Kidney (tissue), 22 donors: ENCODE measurements at places on chromosomes 2 and 18. TPM values are rescaled to one million over a fixed set of nuclear protein-coding genes. Genes with fewer than 3 reads are reported as not detected.
A peak's percentile ranks its signal among the peaks of the same experiment; 100 is the strongest.

SP100 gene
- 35.7 TPM for polyA plus RNA-seq

OR6B2 gene
- polyA plus RNA-seq: not detected

SLC25A52 gene
- not detected for polyA plus RNA-seq

KCNG2 gene
- polyA plus RNA-seq: not detected

CD226 gene
- polyA plus RNA-seq: 0.28 TPM

SALL3 gene
- 5.5 TPM for polyA plus RNA-seq

C2orf78 gene
- polyA plus RNA-seq: not detected

CCDC121 gene
- 4.2 TPM for polyA plus RNA-seq

PCARE gene
- 1.3 TPM for polyA plus RNA-seq

- no peak for DNase-seq
Measured at GRCh38 chr2:16660114-16660513, 5.5 kb downstream of the CYRIA start.

GRCh38 chr2:144162652-144163051 lies 357.3 kb downstream of the ZEB2 start:
- peak; percentile 10 for DNase-seq

DNA sequence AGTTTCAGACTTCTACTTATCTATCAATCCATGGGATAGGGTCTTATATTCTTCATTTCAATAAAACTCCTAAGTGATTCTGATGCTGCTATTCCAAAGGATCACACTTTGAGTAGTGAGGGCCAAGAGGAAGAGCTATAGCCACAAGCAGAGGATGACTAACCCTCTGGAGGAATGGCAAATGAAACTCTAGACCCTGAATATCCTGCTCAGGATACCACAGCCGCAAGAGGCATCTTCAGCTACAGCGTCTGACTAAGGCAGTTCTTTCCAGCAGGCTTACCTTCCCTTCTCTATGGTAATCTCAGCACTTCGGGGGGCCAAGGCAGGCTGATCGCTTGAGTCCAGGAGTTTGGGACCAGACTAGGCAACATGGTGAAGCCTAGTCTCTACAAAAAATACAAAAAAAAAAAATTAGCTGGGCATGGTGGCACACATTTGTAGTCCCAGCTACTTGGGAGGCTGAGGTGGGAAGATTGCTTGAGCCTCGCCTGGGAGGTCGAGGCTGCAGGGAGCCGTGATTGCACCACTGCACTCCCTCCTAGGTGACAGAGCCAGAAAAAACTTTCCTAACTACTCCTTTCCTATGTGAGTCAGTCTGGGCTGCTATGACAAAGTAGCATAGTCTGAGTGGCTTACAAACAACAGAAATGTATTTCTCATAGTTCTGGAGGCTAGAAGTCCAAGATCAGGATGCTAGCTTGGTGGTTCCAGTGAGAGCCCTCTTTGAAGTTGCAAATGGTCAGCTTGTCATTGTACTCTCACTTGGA lies 371.9 kb downstream of the IRS1 start:
- no peak for DNase-seq

- no peak for DNase-seq
Measured at GRCh38 chr18:13514558-13514957, 211.8 kb downstream of the FAM210A start.

- no peak for DNase-seq
Measured at GRCh38 chr2:174774886-174775285, 10.6 kb upstream of the CHRNA1 start.

GRCh38 chr18:75854174-75854573 lies 426.7 kb upstream of the SMIM21 start:
- no peak for DNase-seq

DNA sequence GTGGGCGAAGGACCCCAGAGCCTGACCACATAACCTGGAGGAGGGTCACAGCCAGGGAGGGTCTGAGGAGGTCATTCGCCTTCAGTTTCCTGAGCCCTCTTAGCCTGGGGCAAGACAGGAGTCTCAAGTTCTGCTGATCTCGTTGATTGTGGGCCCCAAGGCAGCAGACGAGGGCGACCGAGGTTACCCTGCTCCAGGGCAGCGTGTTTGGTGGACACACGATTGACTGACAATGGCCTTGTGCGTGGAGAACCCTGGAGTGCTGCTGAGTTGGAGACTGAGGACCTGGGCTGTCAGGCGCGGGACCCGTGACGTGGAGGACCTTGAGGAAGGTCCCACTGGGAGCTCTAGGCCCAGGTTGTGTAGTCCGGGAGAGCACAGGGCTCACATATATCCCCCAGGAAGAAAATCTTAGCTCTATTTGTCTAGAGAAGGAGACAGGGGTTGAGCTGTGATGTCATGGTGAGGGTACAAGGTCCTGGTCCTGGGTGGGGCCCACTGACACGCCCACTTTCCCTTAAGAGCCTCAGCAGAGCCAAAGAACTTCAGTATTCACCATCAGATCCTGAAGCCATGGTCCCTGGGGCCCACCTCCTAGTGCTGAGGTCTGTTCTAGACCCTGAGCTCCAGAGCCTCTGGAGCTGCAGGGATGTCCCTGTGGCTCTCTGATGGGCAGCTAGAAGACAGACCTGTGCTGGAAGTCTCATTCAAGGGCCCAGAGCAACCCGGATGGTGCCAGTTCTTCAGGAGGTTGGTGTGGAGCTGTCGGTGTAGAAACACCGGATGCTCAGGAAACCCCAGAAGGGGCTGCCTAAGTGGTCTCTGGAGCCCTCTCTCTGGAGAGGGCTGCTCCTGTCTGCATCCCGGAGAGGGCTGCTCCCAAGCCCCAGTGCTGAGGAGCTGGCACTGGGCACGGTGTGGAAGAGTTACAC lies 53.1 kb downstream of the DYSF start:
- no peak for DNase-seq

- peak; percentile 33 for DNase-seq
Measured at GRCh38 chr2:202096736-202097135, 23.7 kb downstream of the KIAA2012 start.

DNA sequence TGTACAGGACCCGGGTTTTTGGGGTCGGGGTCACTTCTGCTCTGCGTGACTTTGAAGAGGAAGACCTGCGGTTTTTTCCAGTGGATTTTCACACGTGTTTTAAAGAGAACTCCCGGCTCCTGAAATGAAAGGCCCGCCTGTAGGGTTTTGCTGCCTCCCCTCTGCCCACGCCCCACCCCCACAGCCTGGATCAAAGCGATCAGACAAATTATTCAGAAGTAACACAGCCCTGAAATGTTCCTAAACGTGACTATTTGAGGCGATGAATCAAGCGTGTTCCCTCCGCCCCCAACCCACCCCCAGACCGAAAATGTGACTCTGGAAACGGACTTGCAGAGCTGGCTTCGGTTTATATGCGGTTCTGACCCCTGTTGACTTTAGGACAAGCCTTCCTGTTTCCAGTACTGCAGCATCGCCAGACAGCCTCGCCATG lies 28.7 kb upstream of the SMIM21 start:
- peak; percentile 60 for DNase-seq

GRCh38 chr18:9466846-9467245 lies 8.5 kb upstream of the RALBP1 start:
- DNase-seq: no peak

- no peak for DNase-seq
Measured at GRCh38 chr2:37291680-37292079, 33.0 kb downstream of the PRKD3 start.

DNA sequence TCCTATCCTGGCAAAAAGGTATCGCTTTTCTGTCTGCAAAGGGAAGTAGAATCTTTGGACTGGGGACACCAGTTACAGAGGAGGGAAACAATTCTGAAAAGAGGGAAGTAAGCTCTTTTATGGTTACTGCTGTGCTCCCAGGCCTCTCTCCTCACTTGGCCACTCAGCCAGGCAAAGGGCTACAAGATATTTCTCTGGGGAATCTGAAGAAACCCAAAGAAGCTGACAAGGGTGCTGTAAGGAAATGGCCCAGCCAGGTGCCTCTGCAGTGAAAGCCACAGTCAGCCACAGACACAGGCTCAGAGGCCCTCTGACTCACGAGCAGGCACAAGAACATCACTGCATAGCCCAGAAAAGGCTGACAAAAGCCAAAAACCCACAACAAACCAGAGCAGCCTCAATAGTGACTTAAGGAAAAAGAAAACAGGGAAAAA lies 5.8 kb downstream of the HDLBP start:
- no peak for DNase-seq

DNA sequence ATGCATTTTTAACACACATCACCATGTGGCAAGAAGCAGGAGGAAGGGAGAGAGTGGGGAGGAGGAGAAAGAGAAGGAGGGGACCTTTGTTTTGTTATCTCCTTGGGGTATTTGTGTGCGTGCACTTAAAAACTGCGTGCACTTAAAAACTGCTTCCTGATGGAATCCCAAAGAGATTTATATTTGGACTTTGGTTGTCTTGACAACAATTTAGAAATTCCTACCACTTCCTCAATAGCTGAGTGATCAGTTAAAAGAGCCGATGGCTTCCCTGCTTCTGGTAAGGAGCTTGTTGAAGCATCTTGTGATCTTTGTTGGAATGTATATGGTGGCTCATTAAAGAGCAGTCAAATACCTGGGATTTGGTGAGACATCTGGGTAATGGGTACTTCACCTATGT lies 4.5 kb downstream of the RAB31 start:
- no peak for DNase-seq

- DNase-seq: no peak
Measured at GRCh38 chr2:211875488-211875887, 663.1 kb downstream of the ERBB4 start.

DNA sequence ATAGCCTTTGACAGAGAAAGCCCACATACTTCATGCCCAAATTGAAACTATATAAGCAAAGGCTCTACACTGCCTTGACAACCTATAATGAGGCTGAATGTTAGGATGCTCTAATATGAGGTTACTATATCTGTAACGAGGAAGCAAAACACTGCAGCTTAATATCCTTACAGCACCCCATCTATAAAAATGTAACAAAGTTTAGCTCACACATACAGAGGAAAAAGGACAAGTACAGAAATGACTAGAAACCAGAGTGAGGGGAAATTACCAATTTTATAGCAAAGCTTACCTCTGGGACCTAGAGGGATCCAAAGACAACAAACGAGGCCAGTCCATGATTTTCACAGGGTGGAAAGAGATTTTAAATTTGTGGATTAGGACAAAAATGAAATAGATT lies 138.5 kb downstream of the COL4A4 start:
- no peak for DNase-seq

DNA sequence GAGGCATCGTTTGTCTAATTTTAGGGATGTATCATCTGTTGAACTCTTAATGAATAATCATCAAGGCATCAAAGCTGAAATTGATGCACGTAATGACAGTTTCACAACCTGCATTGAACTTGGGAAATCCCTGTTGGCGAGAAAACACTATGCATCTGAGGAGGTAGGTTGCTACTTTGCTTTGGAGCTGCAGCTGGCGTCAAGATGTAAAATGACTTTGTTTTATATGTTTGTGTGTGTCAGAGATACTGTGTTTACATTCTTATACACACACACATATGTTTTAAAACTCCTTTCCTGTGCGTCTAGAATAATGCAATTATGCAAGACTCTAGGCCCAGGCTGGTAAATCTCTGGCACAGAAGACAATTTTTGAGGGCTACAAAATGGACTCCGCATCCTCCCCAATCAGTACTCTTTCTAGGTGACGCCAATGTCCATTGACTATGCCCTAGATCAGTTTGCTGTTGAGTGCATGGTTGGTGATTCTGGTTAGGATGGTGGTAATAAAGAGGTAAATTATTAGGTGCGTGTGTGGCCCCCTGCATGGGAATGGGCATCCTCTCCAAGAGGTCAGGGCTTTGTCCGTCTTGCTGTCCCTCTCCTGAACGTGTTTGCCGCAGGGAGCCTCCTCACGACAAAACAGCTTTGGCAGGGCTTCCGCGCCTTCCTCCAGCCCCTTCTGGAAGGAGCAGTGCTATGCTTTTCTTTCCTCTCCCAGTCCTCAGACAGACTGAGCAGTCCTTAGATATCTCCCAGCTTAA lies 68.2 kb upstream of the EML6 start:
- no peak for DNase-seq

DNA sequence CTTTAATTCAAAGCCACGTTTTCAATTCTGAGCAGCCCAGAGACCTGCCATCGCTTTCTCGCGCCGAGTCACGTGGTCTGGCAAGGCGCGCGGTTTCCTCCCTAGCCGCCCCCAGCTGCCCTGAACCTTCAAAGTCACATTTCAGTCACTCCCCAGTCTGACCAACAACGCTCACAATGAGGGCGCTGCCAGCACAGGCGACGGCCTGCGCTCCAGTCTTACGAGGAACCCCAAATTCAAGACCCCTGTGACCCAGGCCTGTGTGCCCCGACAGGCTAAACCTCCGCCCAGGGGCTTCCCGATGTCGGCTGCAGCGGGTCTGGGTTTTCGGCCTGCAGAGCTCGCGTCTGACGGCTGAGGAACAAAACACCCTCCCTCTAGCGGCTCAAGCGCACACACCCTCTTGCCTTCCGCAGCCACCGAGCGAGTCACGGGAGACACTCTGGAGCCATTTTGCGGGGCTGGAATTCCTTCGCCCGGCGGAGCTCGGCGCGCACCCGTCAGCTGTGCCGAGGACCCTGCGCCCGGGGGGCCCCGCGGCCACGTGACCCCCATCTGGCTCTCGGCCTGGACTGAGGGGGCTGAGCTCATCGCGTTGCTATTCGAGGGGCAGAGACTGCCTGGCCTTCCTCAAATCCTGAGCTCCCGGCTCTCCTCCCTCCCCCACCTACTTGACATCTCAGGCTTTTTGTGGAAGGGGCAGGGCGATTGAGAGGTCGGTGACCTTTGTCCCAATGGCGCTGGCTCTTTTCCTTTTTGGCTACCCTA lies 69.9 kb upstream of the ITGB6 start:
- peak; percentile 98 for DNase-seq

DNA sequence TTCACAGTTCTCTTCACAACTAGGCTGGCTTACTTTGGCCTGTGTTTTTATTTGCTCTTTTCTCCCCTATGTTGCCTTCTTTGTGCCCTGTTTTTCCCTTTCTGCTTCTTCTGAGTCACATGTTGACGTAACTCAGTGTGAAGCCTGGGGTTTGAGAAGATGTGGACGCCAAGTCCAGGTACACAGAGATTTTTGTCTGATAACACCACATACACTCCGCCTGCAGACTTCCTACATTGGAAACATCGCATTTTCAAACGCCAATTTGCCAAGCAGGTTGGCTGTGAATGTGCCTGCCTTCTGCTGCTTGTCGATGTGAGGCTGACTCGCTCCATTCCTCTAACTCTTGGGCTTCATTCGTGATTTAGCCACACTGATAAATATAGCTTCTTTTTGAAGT lies 62.6 kb upstream of the FN1 start:
- no peak for DNase-seq

DNA sequence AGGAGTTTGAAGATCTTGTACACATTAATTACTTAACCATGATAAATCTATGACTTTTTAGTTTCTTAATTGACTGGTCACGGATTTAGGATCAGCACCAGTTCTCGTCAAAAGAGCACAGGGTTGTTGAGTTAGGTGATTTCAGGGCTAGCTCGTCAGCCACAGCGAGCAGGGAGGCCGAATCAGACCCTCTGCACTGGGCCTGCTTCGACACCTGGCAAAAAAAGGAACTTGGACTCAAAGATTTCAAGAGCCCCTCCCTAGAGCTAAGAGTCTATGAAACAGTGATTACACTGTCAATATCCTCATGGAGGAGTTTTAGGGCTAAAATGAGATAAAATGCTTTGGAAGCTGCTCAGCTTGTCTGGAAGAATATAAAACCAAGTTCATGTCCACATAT lies 4.6 kb upstream of the SERTAD2 start:
- no peak for DNase-seq

- no peak for DNase-seq
Measured at GRCh38 chr18:28689588-28689987, 512.7 kb upstream of the CDH2 start.

GRCh38 chr18:48554610-48555400 lies 16.0 kb downstream of the CTIF start:
- DNase-seq: no peak

- no peak for DNase-seq
Measured at GRCh38 chr18:46362533-46362932, 258.3 kb downstream of the HAUS1 start.
